Stimulated activated CD8-positive, alpha-beta memory T cell treated with anti-CD3 and anti-CD28 coated beads, Interleukin-7, amount 100 ng/mL, for 24 hours (primary cell): ENCODE measurements at places on chromosomes 5 and 9.

- no peak for DNase-seq
These were observed 26.8 kb downstream of the AMBP start for GRCh38 chr9:114051281-114051680.

- no peak for DNase-seq
These were observed 84.6 kb downstream of the USP20 start for GRCh38 chr9:129919841-129920240.

GRCh38 chr5:78649211-78649695 is 681 bp upstream of the LHFPL2 start:
- DNase-seq = no peak

DNA sequence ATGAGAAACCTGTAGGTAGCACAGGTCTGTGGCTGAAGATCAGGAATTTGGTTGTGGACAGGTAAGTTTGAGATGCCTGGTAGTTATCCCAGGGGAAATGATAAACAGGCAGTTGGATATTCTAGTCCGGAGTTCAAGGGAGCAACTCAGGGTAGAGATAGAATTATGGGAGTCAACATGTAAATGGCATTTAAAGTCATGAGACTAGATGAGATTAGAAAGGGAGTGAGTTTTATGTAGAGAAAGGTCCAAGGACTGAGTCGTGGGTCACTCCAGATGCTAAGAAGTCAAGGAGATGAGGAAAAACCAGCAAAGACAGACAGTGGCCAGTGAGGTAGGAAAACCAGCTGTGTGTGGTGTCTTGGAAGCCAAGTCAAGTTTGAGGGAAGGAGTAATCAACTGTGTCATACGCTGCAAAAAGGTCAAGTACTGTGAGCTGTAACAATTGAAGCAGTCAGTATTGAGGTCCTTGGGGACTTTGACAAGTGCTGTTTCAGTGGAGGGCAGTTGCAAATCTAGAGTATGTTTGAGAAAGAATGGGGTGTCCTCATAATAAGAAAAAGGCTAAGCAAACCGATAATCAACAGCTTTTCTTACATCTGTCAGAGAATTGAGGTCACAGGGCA is 18.2 kb downstream of the GNPDA1 start:
- no peak for DNase-seq

DNA sequence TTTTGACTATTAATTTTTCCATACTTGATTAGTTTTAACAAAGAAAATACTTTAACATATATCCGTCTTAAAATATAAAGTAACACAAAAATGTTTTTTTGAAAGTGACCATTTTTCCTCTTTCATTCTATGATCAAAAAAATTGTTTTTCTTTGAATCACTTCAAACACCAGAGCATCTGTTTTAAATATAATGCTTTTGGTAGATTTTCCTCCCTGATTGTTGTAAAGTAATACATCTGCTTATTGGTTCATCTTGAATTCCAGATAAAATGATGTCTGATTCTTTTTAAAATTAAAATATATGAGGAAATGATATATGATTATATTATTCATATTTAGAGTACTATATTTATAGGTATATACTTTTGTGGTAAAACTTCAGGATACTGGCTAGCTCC is 76.2 kb upstream of the LPAR1 start:
- no peak for DNase-seq

DNA sequence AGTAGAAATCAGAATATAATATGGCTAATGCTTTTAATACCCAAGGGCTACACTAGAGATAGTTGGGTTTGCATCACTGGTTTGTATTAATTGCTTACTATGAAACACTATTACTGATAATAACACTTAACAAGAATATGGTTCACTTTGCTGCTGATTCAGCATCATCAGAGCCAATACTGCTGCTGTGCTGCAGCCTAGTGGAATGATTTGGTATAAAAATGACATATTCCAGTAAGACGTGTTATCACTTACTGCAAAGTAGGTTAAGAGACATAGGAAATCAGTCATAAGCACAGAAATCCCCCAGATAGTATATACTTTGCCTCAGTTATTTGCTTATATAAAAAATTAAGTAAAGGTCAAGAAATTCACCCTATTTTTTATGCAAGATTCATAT is 2.8 kb downstream of the CDH10 start:
- DNase-seq = no peak
